ENCODE measurements at places on chromosomes 16 and 17. TPM values are rescaled to one million over a fixed set of nuclear protein-coding genes. Genes with fewer than 3 reads are reported as not detected.

DNA sequence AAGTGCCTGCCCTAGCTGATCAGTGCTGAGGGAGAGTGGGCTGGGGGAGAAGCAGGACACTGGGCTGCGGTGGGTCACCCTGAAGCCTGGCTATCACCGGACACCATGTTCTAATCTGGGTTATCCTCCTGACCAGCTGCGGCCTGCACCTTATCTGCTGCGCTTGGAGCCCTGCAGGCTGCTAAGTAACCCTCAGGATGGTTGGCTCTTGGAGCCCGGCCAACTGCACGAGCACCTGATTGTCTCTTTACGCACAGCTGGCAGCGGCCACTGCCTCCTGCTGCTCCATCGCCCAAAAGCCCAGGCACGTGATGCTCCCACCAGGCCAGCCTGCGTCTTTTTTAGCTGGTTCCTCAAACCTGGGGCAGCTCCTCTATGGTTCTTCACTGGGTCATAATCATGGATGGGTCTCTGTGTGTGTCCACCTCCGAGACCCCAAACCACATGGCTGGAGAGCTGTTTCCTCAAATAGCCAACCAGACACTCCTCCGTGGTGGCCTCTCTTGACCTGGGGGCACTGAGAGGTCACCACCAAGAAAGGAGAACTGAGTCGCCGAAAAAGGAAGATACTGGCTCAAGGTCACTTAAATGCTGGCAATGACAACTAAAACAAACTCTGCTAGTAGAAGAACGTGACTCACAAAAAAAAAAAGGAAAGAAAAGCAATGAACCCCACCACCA lies 21.7 kb downstream of the SPHK1 start:
- DNase-seq, result no peak
- no peak overlapping the region for H3K27ac ChIP-seq
- peak overlapping the region; percentile 3 for H3K4me3 ChIP-seq
- no peaks in the 10 kb centered on the region for H3K36me3 ChIP-seq
- H3K27me3 ChIP-seq, result no peaks in the 10 kb centered on the region
- H3K4me1 ChIP-seq, result peaks cover 9% of the 10 kb centered on the region

Gene ITGAX
- 0.80 TPM for total RNA-seq

DNA sequence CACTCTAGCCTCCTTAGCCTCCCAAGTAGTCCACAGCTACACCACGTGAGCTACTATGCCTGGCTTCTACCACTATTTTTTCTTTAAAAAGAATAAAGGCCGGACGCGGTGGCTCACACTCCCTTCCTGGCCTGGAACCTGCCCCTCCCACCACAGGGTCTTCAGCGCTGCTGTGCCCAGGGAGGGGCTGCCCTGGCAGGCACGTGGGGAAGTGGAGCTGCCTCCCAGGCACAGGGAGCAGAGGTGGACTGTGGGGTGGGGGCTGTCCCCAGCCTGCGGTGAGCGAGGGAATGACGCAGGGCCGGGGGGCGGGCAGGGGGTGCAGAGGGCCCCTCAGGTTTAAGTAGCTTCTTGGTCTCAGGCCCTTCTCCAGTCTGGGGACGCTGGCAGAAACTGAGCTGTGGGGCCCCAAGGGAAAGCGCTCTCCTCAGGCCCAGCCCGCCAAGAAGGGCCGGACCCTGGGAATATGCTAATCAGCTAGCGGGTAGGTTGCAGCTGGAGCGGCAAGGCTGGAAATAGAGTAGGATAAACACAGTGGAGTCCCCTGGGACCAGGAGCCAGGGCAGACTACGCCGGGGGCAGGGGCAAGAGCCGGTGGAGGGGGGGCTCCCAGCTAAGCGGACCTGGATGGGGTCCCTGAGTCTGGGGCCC lies 46.8 kb downstream of the TIMM22 start:
- no peaks in the 10 kb centered on the region for H3K4me1 ChIP-seq
- no peaks in the 10 kb centered on the region for H3K27me3 ChIP-seq
- H3K27ac ChIP-seq, result no peak overlapping the region
- H3K36me3 ChIP-seq, result peaks cover 18% of the 10 kb centered on the region

- no peak overlapping the region for H3K4me3 ChIP-seq
- no peak overlapping the region for H3K27ac ChIP-seq
- no peaks in the 10 kb centered on the region for H3K36me3 ChIP-seq
Observed at GRCh38 chr17:66975614-66976378, 11.3 kb downstream of the CACNG4 start.

DNA sequence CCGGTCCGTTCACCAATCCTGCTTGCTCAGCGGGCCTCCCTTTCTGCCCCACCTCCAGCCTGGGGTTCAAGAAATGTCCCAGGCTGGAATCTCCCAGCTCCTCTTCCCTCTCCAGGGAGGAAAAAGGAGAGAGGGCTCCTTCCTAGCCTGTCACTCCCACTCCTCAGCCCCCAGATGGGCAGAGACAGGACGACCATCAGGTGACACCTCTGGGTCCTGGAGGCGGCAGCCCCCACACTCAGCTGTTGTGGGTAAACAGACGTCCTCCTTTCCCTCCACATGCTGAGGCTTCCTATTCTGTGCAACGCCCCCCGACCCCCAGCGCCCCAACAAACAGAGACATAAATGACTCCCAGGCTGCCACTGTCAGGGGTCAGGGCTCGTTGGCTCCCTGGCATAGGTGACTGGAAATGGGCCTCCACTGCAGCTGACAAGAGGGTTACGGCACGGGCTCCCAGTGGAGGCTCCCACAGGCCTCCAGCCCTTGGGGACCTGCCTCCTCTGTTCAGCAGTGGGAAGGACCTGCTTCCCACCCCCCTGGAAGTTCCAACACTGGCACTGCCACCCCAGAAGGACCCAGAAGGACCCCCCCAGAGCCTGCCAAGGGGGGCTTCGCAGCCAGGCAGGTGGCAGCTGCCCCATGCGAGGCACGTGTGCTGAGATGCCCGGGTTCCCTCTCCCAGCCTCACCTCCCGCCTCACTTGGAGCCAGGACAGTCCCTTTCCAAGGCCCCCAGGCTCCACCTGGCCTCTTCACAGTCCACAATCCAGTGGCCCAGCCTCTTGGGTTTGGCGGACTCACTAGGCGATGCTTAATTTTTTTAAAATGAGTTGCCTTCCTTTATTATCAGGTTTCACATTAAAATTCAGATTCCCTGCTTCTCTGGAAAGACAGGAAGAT lies 232.3 kb downstream of the KATNIP start:
- no peaks in the 10 kb centered on the region for H3K4me1 ChIP-seq
- H3K4me3 ChIP-seq, result no peak overlapping the region
- H3K27me3 ChIP-seq, result peaks cover 1% of the 10 kb centered on the region
- DNase-seq, result no peak
- no peak overlapping the region for H3K27ac ChIP-seq
- no peaks in the 10 kb centered on the region for H3K36me3 ChIP-seq

GRCh38 chr17:39229274-39229913 lies 3.6 kb upstream of the STAC2 start:
- H3K36me3 ChIP-seq, result no peaks in the 10 kb centered on the region
- H3K27ac ChIP-seq, result no peak overlapping the region
- peaks cover 18% of the 10 kb centered on the region for H3K4me1 ChIP-seq
- DNase-seq, result no peak

DNA sequence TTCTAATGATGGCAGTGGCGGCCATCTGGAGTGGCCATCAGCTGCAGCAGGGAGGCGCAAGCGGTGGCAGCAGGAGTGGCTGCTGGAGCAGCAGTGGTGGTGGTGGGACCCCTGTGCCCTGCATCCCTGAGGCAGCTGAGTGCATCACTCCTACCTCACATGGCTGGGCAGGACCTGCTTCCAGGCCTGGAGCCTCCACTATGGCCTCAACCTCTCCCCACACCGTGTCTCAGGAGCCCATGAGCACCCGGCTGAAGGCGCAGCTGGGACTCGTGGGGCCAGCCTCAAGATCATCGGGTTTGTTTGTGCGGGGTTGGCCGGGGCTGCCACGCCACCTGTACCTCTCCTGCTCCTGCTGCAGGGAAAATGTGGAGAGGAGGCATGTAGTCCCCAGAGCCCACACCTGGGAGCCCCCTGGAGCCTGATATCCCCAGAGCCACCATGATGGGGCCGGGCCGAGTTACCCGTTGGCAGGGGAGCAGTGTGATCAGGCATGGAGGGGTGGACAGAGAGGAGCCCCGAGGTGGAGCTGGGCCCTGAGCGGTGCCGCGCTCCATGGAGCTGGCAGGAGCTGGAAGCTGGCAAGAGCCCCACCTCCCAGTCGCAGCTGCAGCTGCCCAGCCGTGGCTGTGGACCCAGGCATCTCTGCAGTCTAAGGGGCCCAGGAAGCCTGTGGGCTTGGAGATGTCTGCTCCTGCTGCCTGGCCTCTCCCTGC lies 16.7 kb downstream of the RHOT1 start:
- no peak for DNase-seq
- H3K27me3 ChIP-seq, result no peaks in the 10 kb centered on the region
- no peaks in the 10 kb centered on the region for H3K4me1 ChIP-seq
- peaks cover 10% of the 10 kb centered on the region for H3K36me3 ChIP-seq
- H3K4me3 ChIP-seq, result no peak overlapping the region

Gene USP6
- total RNA-seq, result 0.33 TPM

GRCh38 chr17:43644081-43644480 lies 17.6 kb downstream of the MEOX1 start:
- peaks cover 36% of the 10 kb centered on the region for H3K27me3 ChIP-seq
- H3K4me1 ChIP-seq, result peaks cover 22% of the 10 kb centered on the region
- H3K4me3 ChIP-seq, result peak overlapping the region; percentile 16
- no peak overlapping the region for H3K27ac ChIP-seq
- H3K36me3 ChIP-seq, result no peaks in the 10 kb centered on the region

Gene FBXL19
- total RNA-seq, result 13.1 TPM

GRCh38 chr16:68875871-68876270 lies 32.5 kb downstream of the TANGO6 start:
- peaks cover 86% of the 10 kb centered on the region for H3K36me3 ChIP-seq
- no peaks in the 10 kb centered on the region for H3K4me1 ChIP-seq
- no peak overlapping the region for H3K4me3 ChIP-seq
- no peak for DNase-seq

GRCh38 chr16:80176114-80176513 lies 364.7 kb upstream of the DYNLRB2 start:
- H3K27me3 ChIP-seq, result peaks cover 17% of the 10 kb centered on the region
- no peak overlapping the region for H3K4me3 ChIP-seq
- no peaks in the 10 kb centered on the region for H3K4me1 ChIP-seq
- H3K27ac ChIP-seq, result no peak overlapping the region

GRCh38 chr17:74964988-74965622 lies 7.5 kb downstream of the HID1 start:
- peaks cover 5% of the 10 kb centered on the region for H3K4me1 ChIP-seq
- DNase-seq, result no peak
- no peak overlapping the region for H3K4me3 ChIP-seq
- no peaks in the 10 kb centered on the region for H3K36me3 ChIP-seq

GRCh38 chr17:3534881-3535252 lies 22.7 kb downstream of the TRPV3 start:
- peaks cover 6% of the 10 kb centered on the region for H3K4me1 ChIP-seq
- no peaks in the 10 kb centered on the region for H3K36me3 ChIP-seq
- H3K4me3 ChIP-seq, result no peak overlapping the region
- H3K27ac ChIP-seq, result peak overlapping the region; percentile 56

GRCh38 chr16:77273-77806 lies 685 bp upstream of the MPG start:
- no peak overlapping the region for H3K27ac ChIP-seq
- DNase-seq, result no peak
- H3K27me3 ChIP-seq, result peaks cover 9% of the 10 kb centered on the region
- H3K36me3 ChIP-seq, result no peaks in the 10 kb centered on the region
- peaks cover 19% of the 10 kb centered on the region for H3K4me1 ChIP-seq

DNA sequence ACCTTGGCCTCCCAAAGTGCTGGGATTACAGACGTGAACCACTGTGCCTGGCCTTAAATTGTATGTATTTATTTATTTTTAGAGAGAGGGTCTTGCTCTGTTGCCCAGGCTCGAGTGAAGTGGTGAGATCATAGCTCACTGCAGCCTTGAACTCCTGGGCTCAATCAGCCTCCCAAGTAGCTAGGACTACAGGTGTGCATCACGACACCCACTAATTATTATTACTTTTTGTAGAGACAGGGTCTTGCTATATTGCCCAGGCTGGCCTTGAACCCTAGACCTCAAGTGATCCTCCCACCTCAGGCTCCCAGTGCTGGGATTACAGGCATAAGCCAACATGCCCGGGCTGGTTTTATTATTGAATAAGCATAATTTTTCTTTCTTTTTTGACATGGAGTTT lies 4.1 kb upstream of the NFATC2IP start:
- no peak for DNase-seq
- peaks cover 3% of the 10 kb centered on the region for H3K36me3 ChIP-seq
- peaks cover 21% of the 10 kb centered on the region for H3K4me1 ChIP-seq
- H3K27me3 ChIP-seq, result no peaks in the 10 kb centered on the region

GRCh38 chr16:79082970-79083369 lies 517.6 kb downstream of the MAF start:
- peaks cover 10% of the 10 kb centered on the region for H3K4me1 ChIP-seq
- no peaks in the 10 kb centered on the region for H3K27me3 ChIP-seq
- DNase-seq, result no peak
- no peak overlapping the region for H3K4me3 ChIP-seq

GRCh38 chr16:30149250-30149930 lies 26.4 kb upstream of the MAPK3 start:
- H3K36me3 ChIP-seq, result no peaks in the 10 kb centered on the region
- no peak for DNase-seq
- no peaks in the 10 kb centered on the region for H3K4me1 ChIP-seq
- H3K4me3 ChIP-seq, result no peak overlapping the region

Gene ALOX12B
- total RNA-seq, result 0.80 TPM

GRCh38 chr17:65173284-65173793 lies 36.2 kb downstream of the RGS9 start:
- peaks cover 10% of the 10 kb centered on the region for H3K4me1 ChIP-seq
- H3K27ac ChIP-seq, result peak overlapping the region; percentile 69
- H3K36me3 ChIP-seq, result no peaks in the 10 kb centered on the region
- H3K4me3 ChIP-seq, result no peak overlapping the region
- no peaks in the 10 kb centered on the region for H3K27me3 ChIP-seq
- peak; percentile 60 for DNase-seq

Gene LGALS9C
- total RNA-seq, result not detected

GRCh38 chr17:7889166-7889955 lies 772 bp downstream of the CHD3 start:
- no peak overlapping the region for H3K27ac ChIP-seq
- no peak overlapping the region for H3K4me3 ChIP-seq
- peaks cover 6% of the 10 kb centered on the region for H3K36me3 ChIP-seq
- DNase-seq, result peak; percentile 21

DNA sequence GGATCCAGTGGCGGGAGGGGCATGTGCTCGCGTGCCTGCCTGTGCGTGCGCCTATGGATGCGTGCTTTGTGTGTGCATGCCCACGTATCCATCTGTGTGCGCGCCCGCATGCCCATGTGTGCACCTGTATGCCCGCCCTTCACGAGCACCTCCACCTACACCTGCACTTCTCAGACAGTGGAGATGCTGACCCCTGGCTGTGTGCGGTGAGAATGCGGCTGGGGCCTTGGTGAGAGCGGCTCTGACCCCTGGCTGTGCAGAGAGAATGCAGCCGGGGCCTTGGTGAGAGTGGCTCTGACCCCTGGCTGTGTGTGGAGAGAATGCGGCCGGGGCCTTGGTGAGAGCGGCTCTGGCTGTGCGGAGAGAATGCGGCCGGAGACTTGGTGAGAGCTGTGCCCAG lies 33.9 kb downstream of the AXIN1 start:
- no peaks in the 10 kb centered on the region for H3K27me3 ChIP-seq
- peaks cover 61% of the 10 kb centered on the region for H3K4me1 ChIP-seq
- no peak for DNase-seq
- no peak overlapping the region for H3K4me3 ChIP-seq
- H3K27ac ChIP-seq, result no peak overlapping the region
